Stimulated activated CD8-positive, alpha-beta memory T cell treated with anti-CD3 and anti-CD28 coated beads, Interleukin-2, amount 100 ng/mL, for 48 hours (primary cell): ENCODE measurements at places on chromosomes 11 and 22.

DNA sequence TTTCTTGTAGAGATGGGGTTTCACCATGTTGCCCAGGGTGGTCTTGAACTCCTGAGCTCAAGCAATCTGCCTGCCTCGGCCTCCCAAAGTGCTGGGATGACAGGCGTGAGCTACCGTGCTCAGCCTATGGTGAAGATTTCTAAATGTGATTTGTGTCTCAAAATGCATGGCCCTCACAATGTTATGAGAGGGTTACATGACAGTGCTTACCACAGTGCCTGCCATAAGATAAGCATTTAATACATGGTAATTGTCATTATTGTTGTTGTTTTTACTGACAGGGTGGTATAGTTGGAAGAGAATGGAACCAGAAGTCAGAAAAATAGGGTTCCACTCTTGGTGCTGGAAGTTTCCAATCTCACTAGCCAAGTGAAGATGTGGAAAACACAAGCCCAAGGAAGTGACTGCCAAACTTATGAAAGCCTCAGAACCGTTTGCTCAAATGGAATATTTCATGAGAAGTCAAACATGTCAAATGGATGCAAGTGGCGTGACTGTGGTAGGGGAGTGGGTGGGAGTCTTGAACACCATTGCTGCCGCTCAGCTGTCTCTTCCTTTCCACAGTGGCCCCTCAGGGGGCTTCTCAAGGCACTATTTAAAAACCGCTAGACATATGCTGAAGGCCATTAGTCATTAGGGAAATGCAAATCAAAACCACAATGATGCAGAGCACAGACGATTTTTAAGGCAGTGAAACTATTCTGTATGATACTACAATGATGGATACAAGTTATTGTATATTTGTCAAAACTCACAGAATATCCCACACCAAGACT, 29.1 kb upstream of the LMO2 start:
- DNase-seq = peak; percentile 1

GRCh38 chr11:94049351-94049750, 28.2 kb downstream of the HEPHL1 start:
- no peak for DNase-seq

DNA sequence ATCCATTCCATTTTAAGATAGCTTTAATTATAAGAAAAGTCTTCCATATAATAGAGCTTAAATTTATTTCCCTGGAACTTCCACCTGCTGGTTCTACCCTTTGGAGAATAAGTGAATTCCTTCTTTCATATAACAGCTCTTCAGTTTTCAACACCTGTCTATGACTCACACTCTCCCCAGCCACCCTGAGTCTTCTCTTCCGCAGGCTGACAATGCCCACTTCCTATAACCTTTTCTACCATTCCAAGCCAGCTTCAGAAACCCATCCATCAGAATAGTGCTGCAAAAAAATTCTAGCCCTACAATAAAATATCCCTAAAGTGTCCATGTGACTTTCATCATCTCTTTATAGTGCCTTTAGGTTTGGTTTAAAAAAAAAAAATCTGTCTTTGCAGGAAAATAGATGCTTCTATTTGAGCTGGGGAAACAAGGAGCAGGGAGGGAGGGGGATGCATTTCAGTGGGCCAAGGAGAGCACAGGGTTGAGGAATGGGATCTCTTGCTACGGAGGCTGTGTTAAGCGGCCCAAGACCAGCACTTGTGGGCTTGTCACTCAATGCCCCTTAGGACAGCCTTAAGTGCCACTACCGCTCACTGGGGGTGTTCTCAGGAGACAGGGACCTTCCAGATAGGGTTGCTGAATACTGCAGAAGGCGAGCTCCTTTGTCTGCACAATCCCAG, 178.6 kb downstream of the DSCAML1 start:
- no peak for DNase-seq

DNA sequence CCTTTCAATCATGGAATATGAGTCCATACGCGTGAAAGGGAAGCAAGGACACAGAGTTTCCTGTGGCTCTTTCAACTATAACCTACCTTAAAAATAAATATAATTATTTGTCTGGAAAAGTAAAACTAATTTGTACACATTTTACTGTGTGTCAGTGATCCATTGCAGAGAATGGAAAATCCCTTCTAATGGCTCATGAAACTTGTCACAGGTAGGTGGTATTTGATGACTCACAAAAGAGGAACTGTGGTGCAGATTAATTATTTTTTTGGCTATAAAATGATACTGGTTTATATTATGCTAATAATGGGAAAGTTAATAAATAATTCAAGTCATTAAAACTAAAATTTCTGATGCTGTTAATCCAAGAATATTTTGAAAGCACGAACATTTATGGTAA, 792.2 kb downstream of the METTL15 start:
- no peak for DNase-seq

DNA sequence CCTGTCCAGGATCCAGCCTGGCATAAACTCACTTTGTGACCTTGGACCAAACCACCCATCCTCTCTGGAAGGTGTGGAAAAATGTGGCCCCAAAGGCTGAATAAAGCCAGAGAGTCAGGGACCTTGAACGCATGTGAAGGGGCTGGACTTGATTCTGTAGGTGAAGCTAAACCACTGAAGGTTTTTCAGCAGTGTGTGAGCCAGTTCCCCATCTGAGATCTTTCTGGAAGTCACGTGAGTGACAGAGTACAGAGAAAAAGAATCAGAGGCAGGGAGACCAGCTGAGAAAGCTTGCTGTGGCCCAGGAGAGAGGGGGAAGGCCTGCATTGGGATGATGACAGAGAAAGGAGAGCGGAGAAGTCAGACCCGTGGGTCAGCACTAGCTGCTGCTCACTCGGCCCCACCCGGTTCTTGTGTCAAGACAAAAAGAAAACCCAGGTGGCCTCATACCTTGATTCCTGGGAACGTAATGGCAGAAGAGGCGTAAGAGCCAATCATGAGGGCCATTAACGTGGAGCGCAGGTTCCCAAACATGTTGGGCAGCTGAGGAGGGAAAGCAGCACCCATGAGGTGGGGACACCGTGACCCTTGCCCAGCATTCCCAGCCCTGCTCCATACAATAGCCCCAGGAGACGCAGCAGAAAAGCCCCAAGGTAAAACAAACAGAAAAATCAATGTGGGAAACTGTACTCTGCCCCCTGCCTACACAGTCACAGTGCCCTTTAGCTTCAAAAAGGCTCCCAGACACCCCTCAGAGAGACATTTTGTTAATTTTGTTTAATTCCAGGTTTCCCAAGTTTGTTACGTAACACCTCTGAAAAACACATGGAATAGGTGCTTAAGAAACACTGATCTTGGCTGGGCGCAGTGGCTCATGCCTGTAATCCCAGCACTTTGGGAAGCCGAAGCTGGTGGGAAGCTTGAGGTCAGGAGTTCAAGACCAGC, 17.9 kb downstream of the SLC43A1 start:
- no peak for DNase-seq

DNA sequence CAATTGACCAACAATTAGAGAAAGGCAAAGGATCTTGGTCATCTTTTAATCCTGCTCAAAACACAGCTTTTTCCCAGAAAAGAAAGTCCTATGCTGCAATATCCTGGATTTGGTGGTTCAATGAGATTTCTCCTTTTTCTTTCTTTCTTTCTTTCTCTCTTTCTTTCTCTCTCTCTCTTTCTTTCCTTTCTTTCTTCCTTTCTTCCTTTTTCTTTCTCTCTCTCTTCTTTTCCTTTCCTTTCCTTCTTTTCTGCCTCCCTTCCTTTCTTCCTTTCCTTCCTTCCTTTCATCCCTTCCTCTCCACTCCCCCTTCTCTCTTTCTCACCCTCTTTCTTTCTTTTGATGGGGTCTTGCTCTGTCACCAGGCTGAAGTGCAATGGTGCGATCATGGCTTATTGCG, 31.7 kb upstream of the MSANTD2 start:
- no peak for DNase-seq

DNA sequence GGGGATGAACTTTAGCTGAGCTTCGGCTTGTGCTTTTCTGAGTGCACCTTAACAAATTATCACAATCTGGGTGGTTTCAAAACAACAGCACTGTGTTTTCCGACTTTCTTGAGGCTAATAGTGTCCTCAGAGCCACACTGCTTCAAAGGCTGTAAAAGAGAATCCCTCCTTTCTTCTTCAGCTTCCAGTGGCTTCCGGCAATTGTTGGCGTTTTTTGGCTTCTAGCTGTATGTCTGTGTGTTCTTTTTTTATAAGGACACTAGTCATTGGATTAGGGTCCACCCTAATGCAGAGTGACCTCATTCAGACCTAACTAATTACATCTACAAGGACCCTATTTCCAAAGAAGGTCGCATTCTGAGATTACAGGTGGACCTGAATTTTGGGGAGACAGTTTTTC, 30.6 kb downstream of the KIAA1671 start:
- no peak for DNase-seq

- DNase-seq = no peak
Observed at GRCh38 chr11:1146365-1146764, 11.4 kb upstream of the MUC5AC start.

GRCh38 chr11:100294748-100295147, 392.3 kb upstream of the ARHGAP42 start:
- DNase-seq = no peak

DNA sequence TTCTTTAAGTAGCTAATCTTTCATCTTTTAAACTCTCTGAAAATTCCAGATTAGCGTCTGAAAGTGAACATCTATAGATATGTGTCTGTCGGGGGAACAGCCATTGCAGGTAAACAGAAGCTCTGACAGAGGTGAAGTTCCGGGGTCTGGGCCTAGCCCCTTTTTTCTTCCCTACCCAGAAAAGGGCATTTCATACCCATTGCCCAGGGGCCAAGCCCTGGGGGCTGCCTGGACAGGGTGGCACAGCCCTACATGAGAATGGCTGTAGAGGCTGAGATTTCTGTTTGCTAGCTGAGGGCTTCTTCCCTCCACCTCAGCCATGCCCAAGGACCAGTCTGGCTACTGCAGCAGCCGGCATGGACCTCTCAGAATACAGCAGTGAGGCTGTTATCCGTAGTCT, 327.0 kb upstream of the PLET1 start:
- DNase-seq = no peak

GRCh38 chr22:17101475-17102296, 16.9 kb downstream of the IL17RA start:
- no peak for DNase-seq

- DNase-seq = no peak
Observed at GRCh38 chr11:102615077-102615893, 9.8 kb downstream of the MMP20 start.

DNA sequence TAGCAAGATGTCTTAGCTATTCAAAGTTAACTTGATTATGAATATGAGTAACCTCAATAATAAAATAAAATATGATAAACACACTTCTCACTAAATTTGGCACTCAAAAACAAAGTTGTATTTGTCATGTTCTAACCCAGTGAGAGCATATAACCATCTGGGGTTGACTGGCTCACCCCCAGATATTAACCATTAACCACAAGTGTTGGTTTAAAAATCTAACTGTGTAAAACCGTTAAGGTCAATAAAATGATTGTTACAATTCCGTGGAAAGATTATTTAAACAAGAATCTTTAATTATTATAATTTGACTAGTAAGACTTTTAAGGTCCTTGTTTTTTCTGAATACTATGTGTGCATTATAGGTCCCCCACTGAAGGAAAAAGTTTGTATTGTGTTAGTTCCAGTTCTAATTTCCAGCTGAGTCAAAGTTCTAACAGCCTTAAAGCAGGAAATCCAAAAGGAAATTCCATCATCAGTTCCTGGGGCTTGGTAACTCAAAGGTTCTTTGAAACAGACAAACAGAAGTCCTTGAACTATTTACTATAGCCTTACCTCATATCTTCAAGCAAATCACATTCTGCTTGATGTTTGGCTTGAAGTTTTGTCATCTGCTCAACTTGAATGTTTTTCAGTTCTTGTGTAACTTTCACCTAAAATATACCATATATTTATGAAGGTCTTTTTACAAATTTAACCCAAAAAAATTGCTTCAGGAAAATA, 2.5 kb downstream of the FCHSD2 start:
- DNase-seq = no peak

DNA sequence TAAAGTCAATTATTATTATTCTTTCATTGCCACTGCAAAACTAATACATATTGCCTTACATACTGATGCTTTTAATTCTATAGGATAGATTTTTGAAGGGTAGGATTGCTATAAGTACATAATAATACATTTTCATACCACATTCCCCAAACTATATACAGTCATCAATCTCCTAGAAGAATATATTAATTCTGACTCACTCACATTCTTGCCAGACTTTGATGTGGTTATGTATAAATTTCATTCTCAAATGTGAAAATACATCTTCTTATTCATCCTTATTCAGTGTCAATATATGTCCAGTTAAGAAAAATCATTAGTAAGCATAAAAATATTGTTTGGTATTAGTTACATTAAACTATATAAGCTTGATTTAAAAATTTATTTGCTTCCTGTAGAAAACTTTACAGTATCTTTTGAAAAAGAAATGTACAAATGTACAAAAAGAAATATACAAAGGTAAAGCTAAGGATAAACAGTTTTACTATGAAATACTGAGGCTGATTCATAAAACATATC, 458.8 kb upstream of the CNTN5 start:
- DNase-seq = no peak

- no peak for DNase-seq
Observed at GRCh38 chr11:117569911-117570310, 227.1 kb downstream of the DSCAML1 start.

DNA sequence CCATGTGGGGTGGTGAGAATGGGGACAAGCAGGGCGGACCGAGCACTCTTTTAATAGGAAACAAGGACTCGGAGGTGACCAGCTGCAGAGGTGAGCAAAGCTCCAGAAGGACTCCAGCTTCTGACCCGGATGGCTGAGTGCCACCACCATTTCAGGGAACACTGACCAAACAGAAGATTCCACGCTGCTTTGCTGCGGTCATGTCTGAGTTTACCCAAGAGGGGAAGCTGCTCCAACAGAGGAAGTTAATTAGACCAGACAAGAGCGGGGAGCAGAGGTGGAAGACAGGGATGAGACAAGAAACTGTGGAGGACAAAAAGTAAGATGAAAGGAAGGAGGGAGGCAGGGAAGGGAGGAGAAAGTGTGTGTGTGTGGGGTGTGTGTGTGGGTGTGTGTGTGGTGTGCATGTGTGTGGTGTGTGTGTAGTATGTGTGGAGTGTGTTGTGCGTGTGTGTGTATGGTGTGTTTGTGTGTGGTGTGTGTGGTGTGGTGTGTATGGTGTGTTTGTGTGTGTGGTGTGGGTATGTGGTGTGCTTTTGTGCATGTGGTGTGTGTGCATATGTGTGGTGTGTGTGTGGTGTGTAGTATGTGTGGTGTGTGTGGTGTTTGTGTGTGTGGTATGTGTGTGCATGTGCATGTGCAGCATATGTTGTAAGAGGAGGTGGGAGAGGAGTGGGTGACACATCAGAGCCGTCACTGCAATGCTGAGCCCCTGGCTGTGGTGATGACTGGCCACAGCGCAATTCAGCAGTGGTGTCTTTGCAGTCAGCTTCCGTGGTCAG, 82.2 kb upstream of the AKIP1 start:
- DNase-seq = no peak

GRCh38 chr11:68216171-68216938, 3.3 kb upstream of the KMT5B start:
- no peak for DNase-seq

GRCh38 chr22:29478326-29479276, 1.4 kb upstream of the NEFH start:
- no peak for DNase-seq

GRCh38 chr11:93169950-93170561, 27.7 kb downstream of the SLC36A4 start:
- no peak for DNase-seq
